ENCODE measurements at places on chromosomes 5 and 9.

- DNase-seq, result no peak
These were observed 136.7 kb downstream of the NUDT12 start for GRCh38 chr5:103425686-103426454.

DNA sequence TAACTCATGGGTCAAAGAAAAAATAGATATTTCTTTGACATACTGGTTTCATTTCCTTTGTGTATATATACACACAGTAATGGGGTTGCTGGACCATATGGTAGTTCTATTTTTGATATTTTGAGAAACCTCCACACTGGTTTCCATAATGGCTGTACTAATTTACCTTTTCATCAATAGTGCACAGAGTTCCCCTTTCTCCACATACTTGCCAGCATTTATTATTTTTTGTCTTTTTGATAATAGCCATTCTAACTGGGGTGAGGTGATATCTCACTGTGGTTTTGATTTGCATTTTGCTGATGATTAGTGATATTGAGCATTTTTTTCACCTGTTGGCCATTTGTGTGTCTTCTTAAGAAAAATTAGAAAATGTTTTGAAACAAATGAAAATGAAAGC, 78.4 kb upstream of the CKMT2 start:
- no peak for DNase-seq

GRCh38 chr9:95793924-95794828, 81.3 kb upstream of the ERCC6L2 start:
- no peak for DNase-seq

DNA sequence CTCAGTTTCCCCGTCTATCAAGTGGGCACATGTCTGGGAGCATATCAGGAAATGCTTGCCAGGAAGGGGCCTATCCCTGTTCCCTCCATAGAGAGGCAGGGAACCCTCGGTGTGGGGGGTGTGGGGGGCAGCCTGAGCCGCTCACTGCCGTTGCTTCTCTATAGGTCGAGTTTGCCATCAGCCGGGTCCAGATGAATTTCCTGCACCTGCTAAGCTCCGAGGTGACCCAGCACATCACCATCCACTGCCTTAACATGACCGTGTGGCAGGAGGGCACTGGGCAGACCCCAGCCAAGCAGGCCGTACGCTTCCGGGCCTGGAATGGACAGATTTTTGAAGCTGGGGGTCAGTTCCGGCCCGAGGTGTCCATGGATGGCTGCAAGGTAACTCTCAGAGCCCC, 13.8 kb upstream of the ORM1 start:
- DNase-seq, result no peak

DNA sequence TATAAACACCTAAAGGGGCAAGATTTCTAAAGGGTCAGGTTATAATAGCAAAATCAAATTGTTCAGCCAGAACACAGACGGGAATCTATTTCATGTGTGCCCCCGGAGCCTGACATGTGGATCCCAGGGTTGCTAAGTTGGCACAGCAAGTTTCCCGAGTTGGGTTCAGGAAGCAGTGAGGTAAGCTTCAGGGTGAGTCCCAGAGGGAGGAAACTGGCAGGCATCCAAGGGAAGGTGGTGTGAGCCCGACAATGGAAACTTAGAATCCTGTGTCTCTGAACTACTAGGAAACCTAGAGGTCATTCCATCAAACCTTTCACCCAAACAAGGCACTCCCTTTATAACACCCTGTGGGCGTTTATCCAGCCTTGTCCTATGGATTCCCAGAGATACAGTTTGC, 98.4 kb downstream of the ADRB2 start:
- no peak for DNase-seq

DNA sequence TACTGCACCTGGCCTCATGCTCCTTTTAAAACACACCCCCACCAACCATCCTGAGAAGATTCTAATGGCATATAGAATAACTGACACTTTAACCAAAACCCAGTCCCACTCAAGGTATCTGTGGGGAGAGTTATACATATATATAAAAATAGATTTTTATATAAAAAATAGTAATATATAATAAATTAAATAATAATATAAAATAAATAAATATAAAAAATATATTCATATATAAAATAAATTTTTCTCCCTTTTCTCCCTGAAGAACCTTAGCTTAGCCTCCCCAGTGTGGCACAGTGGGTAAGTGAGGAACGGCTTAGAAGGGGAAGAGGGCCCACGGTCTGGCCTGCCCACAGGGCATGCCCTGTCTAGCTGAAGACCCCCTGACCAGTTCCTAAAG, 51.1 kb upstream of the SSBP2 start:
- no peak for DNase-seq

DNA sequence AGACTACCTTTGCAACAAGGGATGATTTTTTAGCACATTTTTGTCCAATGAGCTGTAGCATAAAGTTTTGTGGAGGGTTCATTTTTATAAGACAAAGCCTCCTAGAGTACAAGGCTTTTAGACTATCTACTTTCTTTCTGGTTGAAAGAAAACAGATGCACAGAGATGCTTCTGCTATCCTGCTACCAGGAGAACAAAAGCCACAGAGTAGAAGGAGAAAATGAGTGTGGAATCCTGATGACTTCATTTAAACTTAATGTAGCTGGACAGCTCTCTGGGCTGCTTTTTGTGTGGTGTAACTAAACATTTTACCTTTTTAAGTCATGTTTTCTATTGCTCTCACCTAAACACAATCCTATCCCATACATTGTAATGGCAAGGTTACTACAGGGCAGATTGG, 1009.4 kb downstream of the TLE1 start:
- no peak for DNase-seq

- no peak for DNase-seq
These were observed at the start of gene CCL19 for GRCh38 chr9:34690983-34691935. CCL19 (minus strand) TSS chr9:34691276; CDS start chr9:34691139, 137 bp downstream.

GRCh38 chr9:6986141-6986815, 228.5 kb downstream of the KDM4C start:
- DNase-seq, result no peak

GRCh38 chr9:124197177-124198095, 60.3 kb upstream of the NEK6 start:
- no peak for DNase-seq

- no peak for DNase-seq
These were observed 292.0 kb upstream of the SMC2 start for GRCh38 chr9:103802068-103802467.

DNA sequence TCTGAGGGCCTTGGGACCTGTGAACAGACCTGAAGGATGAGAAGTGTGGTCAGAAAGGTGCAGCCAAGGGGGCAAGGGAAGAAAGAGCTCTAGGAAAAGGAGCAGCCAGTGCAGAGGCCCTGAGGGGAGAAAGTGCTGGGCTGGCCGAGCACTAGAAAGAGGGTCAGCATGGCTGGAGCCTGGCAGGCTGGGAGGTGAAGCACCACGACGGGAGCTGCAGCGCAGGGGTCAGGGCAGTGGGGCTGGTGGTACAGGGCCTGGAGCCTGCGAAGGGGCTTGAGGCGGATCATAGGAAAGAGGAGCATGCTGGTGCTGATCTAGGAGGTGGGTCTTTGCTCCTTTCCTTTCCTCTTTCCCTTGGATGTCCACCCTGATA, 9.1 kb upstream of the SYNPO start:
- no peak for DNase-seq

DNA sequence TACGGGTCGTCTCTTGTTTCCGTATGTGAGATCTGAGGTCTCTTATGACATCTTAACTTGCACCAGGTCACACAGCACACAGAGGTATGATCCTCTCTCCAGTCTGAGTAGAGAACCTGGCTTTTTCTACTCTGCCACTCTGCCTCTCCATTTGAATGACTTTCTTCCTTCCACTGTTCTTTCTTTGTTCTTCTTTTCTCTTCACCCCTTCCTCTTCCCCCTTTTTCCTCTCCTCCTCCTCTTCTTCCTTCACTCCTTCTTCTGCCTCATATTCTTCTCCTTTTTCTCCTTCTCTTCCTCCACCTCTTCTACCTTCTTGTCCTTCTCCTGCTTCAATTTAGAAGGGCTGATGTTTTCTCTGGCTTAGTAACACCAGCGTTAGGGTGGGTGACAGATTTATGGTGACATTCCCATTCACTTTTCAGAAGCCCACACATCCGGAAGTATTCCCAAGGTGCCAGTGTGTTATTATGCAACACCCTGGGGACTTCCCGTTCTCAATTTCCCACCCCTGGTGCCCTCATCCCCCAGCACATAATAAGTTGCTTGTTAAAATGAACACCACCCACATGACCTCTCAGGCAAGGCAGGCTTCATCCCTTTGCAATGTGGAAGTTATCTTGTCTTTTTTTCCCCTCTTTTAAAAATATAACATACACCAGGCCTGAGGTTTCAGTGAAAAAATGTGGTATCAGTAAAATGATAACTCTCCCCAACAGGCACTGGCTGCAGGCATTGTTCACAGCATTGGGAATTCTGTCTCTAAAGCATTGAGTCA, 122.0 kb downstream of the PAPPA start:
- DNase-seq, result no peak

DNA sequence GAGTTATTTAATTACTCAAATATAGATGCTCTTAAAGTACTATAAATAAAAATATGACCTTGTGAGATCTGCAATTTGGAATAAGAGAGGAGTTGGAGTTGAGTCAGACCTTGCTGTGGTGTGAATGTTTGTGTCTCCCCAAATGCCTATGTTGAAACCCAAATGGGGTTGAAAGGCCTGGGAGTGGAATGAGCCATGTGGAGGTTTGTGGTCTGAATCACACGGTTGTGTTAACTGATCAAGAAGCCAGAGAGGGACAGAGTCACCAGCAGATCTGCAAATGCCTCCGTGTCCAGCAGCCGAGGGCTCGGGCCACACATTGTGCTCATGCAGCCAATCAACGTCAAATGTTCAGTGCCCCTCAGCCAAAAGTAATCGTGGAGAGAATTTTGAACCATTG, 404.4 kb downstream of the ICE1 start:
- no peak for DNase-seq

- peak; percentile 85 for DNase-seq
These were observed 1.3 kb upstream of the ERBIN start for GRCh38 chr5:65925044-65925600.

GRCh38 chr9:90822866-90823265, 21.2 kb downstream of the SYK start:
- DNase-seq, result no peak

GRCh38 chr5:160679567-160680309, 172.3 kb downstream of the ATP10B start:
- no peak for DNase-seq

- DNase-seq, result no peak
These were observed 123.5 kb upstream of the COL5A1 start for GRCh38 chr9:134518004-134518606.

GRCh38 chr9:116991051-116991450, 303.9 kb downstream of the TRIM32 start:
- DNase-seq, result no peak

DNA sequence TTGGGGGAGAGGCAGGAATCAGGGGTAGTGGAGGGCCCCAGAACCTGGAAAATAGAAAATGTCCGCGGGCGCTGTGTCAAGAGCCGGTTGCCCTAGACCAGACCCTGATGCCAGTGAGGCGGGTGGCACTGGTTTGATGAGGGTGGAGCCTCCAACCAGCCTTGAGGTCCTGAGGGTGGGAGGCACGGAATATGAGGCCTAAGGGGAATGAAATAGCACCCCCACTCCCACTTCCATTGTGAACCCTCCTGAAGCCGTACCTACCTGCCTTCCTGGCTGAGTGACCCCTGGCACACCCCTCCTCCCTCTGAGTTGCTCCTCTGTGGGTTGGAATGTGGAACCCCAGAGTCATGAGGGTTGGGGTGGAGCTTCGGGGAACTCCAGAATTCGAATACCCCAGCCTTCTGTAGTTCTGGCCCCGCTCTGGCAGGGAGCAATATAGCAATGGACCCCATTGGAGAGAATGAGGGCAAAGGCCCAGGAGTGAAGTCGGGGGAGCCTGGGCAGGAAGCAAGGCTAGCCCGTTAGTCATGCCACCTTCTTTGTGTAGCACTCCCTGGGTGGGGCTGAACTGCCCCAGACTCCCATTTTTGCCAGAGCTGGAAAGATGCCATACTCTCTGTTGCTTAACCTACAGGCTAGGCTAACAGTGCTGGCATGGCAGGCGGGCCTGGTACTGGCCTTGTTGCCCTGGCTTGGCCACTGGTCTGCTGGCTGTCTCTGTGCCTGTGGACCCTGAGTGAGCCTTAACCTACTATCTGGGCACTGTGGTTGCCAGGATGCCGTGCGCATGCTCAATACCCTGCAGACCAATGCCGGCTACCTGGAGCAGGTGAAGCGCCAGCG, 1.0 kb downstream of the FPGS start:
- no peak for DNase-seq

DNA sequence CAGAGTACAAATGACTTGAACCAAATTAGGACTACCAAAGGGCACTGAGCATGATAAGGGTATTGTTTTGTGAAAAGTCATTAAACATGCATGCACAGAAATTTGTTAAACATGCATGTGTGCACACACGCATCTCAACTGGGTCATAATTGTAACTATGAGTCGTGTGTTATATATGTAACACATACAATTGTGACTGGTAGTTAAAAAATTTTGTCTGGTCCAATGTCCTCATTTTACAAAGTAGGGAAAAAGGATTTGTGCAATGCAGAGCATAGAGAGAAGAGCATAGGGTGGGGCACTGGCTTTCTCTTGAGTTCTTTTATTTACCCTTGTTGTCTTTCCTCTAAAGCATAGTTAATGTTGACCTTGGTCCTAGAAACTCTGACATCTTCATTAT, 19.3 kb upstream of the IGFBPL1 start:
- DNase-seq, result no peak

DNA sequence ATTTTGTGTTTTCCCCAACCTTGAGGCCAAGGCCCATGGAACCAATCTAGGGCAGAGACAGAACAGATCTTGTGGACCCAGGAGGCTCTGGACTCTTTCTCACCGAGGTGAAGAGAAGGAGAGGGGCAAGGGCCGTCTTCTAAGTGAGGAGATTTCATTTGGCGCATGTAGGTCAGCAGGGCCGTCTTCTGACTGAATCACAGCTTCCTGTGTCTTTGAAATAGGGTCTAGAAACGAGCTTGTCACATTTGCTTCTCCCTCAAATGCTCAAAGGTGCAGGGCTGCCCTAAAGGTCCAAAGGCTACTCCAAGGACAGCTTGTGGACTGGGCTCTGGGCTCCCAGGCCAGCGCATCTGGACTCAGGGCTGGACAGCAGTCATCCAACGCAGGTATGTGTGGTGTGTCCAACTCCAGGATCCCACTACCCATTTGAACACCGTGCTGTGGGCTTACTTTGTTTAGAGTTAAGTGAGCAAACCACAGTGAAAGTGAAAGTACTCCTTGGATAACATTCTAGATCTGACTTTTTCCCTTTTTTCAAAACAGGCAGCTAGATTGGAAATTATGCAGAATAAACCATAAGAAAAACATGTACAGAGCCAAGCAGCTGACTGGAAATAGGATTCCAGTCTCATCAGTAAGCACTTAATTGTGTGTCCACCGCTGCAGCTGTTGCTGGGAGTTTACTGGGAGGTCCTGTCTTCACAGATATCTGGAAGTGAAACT, 357.0 kb downstream of the GADD45G start:
- DNase-seq, result peak; percentile 5
